ENCODE measurements at places on chromosomes 5 and 9.

- no peak for DNase-seq
Measured at GRCh38 chr9:69458176-69458575, 133.2 kb downstream of the ENTREP1 start.

DNA sequence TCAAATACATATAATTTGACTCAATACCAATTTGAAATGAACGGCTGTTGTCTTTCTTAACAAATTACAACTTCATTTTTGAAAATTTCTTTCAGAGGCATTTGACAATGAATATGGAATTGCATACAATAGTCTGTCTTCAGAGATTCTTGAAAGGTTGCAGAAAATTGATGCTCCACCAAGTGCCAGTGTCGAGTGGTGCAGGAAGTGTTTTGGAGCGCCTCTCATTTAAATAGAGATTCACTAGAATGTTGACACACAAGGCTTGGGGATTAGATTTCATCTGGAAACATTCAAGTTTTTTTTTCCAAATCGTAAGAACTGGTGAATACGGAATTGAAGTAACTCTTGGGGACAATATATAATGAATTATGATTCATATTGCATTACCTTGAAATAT, 8.1 kb downstream of the RPS6 start:
- DNase-seq = no peak

DNA sequence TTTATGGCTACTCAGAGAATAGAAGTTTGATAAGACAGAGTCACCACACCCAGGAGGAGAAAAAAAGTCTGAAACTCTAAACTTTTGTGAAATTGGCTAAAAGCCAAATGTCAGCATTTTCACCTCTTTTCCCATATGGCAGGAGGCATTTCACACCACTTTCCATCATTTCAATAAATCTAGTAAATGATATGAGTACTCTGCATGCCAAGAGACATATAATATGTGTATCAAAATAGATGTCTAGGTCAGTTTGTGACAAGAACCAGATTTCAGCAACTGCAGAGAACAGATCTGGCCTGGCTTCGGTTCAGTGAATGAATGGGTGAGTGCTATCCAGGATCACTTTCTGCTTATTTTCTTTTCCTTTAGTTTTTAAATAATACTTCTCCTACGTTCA, 470.8 kb downstream of the ENC1 start:
- DNase-seq = no peak

- no peak for DNase-seq
Measured at GRCh38 chr9:88724331-88724730, 189.4 kb downstream of the NXNL2 start.

DNA sequence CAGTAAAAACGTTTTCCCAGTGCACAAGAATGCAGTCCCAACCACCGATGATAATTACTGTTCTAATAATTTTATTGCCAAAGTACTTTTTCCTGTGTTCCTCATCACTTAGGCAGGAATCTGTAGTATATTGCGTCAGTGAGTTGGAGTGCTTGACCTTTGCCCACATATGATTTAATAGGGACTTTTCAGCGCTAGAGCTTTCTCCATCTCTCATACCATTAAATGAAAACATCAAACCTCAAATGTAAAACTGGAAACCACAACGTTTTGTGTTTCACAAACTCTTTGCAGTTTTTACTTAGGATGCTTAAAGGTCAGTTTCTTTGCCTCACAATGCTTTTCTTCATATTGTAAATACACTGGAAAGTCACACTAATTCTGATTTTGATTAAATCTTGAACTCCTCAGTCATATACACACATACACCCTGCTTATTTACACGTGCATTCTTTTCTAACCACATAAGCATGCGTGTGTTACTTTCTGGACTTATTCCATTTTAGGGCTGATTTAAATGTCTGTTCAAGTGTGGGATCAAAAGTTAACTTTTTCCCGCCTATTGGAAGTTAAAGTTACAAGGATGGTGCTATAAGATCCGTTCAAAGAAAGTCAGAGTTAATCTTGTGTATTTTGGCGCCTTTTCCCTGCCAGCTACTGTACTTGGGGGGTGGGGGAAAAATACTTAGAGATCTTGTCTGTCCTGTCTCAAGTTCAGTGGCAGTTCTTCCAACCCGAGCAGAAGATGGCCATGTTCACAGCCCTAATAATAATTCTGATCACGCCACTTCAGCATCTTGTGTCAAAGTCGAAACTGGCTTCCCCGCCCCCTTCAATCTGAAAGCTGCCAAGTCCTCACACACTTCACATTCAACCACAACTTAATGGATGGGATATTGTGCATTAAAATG, 6.6 kb upstream of the NFIB start:
- DNase-seq = peak; percentile 68

GRCh38 chr9:11194246-11194645, 581.4 kb upstream of the PTPRD start:
- DNase-seq = no peak

DNA sequence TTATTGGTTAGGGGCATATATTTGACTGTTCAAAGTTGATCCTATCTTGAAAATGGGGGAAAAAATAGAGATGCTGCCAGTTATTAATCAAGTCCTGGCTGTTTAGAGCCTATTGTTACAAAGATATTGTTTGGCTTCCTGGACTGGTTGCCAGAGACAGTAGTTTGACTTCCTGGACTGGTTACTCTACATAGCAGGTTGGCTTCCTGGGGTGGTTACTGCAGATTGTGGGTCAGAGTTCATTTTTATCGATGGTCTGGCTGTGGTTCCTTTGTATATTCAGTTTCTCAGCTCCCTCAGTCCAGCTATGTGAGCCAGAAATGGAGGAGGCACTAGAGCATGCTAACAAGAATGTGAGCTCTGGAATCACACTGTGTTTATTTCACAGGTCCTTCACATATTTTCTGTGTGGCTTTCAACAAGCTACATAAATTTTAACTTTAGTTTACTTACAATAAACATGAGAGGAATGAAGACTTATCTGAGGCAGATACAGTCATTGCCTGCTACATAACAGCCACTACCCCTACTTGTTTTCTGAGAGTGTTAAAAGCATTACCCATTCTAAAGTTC, 137.6 kb downstream of the TRPM3 start:
- DNase-seq = no peak

DNA sequence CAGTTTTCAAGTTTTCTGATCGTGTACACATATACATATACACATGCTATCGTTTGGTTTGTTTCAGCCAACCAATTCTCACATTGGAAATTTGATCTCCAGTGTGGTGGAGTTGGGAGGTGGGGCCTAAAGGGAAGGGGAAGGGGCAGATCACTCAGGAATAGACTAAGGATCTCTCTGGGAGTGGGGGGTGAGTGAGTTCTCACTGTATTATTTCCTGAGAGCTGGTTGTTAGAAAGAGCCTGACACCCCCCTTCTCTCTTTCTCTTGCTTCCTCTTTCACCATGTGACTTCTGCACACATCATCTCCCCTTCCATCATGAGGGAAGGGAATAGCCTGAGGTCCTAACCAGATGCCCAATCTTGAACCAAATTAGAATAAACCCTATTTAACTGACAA, 551.7 kb downstream of the MAT2B start:
- no peak for DNase-seq

- peak; percentile 70 for DNase-seq
Measured at GRCh38 chr5:149271716-149272563, at the start of gene AFAP1L1. TSS of gene AFAP1L1 (plus strand) at chr5:149271859. CDS start at chr5:149271969, 110 bp downstream.

- DNase-seq = peak; percentile 15
Measured at GRCh38 chr9:105842023-105842644, 147.8 kb downstream of the TMEM38B start.

DNA sequence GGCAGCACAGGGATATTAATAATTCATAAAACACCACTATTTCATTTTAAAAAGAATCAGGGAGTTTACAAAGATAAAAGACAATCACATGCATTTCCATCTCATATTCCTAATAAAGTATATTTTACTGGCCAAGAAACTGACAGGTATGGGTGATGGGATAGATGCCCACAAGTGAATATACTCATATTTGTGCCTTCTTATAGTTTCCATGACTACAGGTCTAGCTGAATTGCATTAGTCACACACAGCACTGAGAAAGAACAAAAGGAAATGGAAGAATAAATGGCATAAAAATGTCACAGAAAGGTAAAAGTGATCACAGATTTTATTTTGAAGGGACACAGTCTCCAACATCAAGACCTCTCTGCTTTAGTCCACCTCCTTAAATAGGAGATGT, 193.5 kb downstream of the PLK2 start:
- DNase-seq = no peak

GRCh38 chr5:112228667-112229066, 190.4 kb downstream of the EPB41L4A start:
- DNase-seq = peak; percentile 84

DNA sequence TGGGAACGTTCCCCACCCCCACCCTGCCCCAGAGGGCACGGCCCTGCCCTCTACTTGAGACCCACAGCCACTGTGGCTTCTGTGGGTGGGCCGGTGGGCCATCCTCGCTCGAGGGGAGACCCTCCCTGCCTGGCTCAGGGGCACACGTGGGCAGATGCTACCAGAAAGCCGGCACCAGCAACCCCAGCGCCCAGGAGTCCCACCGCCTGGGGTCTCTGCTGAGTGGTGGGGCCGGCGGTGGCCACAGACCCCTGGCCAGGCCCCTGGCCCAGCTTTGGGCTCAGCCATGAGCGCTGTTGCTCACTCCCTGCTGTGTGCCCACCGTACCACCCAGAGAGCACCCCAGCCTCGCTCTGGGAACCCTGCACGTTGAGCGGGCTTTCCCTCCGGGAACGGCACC, 16.5 kb upstream of the NRARP start:
- DNase-seq = no peak

- no peak for DNase-seq
Measured at GRCh38 chr5:173572431-173573125, 43.9 kb downstream of the BOD1 start.

- DNase-seq = no peak
Measured at GRCh38 chr9:134547161-134548100, 94.2 kb upstream of the COL5A1 start.

- no peak for DNase-seq
Measured at GRCh38 chr5:141839015-141839513, 39.1 kb downstream of the PCDH1 start.

DNA sequence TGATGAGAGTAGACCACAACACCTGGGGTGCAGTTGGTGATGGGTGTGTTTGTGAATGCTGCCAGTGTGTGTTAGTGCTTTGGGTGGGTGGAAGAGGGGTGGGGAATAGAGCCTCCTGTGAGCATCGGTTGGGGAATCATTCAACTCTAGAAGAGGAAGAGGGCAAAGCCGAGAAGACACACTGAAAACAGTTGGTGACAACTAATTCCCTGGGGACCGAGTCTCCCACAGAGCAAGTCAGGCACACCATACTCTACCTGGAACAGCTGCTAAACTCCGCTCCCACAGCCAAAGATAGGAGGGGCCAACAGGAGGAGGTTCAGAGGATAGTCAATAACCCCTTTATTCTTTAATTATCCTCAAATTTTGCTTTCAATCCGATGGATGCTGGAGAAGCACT, 1.6 kb upstream of the ARHGEF39 start:
- DNase-seq = no peak

GRCh38 chr9:91785447-91785842, 164.6 kb downstream of the ROR2 start:
- no peak for DNase-seq

DNA sequence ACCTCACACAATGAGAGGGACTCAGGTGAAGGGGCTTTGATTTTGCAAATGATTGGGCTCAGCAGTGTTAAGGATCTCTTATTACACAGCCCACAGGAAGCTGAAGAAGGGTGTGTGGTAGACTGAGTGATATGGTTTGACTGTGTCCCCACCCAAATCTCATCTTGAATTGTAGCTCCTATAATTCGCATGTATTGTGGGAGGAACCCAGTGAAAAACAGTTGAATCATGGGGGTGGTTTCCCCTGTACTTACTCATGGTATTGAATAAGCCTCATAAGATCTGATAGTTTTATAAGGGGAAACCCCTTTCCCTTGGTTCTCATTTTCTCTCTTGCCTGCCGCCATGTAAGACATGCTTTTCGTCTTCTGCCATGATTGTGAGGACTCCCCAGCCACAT, 132.5 kb upstream of the FBXL7 start:
- no peak for DNase-seq

GRCh38 chr5:133235696-133236426, 184.0 kb downstream of the HSPA4 start:
- DNase-seq = no peak

GRCh38 chr9:120876842-120877240, at the start of gene PHF19:
TSS of gene PHF19 (minus strand) at chr9:120877188. CDS start at chr9:120874741, 2,447 bp downstream.
- peak; percentile 54 for DNase-seq

DNA sequence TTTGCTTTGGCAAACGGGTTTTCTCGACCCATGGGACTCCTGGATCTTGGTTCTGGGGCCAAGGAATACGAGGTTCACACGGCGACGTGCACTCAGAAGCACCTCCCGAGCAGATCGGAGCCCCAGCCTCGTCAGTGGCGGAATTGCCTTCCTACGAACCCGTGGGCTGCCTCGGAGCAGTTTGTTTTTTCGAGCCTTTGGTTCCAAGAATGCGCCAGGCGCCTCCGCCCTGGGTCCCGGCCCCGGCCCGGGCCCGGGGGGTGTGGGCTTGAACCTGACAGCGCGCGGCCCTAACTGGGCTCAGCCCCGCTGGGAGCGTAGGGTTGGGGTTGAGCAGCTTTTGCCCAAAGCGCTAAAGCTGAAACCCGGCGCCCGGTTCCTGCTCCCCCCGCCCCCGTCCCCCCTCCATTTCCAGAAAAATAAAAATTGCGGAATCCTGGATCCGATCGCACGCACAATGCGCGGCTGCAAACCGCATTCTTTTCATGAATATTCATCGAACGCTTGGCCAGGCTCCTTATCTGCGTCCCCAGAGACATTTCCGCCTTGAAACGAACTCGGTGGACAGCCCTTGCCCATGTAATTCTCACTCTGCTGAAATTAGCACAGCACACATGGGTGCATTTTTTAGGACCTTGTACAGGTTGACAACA, 1.0 kb downstream of the BASP1 start:
- no peak for DNase-seq

- no peak for DNase-seq
Measured at GRCh38 chr5:32523625-32524024, 61.7 kb upstream of the SUB1 start.

DNA sequence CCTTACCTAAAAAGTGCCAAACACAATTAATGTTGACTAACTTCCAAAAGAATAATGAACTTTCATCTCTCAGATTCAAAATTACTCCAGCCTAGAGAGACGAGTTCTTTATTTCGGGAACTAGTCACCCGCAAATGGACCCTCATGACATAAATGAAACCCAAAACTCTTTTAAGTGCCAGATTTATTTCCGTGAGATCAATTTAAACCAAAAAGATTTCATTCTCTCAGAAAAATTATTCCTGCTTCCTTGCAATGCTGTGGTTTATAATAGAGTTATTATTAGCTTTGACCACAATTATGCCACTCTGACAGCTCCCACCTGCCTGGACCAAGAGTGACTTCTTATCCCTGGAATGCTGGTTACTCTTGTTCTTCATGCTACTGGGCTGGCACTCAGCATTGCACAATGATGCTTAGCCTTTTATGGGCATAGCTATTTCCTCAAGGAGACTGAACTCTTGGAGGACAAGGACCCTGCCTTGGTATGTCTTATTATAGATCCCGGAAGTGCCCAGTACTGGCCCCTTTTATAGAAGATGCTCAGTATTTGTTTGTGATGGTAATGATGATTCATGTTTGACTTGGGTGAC, 183.5 kb downstream of the SNX18 start:
- DNase-seq = peak; percentile 60

All from LoVo (cell line).